Thoracic aorta (tissue), 2 donors: ENCODE measurements at places on chromosomes 2 and 18.

DNA sequence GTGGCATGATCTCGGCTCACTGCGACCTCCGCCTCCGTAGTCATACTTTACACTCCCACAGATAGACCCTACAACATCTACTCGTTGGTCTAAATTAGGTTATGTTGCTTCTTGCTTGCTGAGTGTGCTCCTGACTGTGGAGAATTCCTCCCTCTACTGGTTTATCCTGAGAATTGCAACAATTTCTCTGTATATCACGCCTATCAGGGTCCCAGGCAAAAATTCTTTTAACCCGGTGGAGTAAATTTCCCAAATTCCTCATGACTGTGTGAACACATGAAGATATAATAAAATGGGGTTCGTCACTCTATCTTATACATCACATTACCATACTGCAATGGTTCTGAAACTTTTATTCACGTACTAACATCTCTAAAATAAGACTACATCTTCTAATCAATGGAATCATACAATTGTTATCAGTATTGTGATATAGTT is 156.7 kb downstream of the EVA1A start:
- DNase-seq = no peak

DNA sequence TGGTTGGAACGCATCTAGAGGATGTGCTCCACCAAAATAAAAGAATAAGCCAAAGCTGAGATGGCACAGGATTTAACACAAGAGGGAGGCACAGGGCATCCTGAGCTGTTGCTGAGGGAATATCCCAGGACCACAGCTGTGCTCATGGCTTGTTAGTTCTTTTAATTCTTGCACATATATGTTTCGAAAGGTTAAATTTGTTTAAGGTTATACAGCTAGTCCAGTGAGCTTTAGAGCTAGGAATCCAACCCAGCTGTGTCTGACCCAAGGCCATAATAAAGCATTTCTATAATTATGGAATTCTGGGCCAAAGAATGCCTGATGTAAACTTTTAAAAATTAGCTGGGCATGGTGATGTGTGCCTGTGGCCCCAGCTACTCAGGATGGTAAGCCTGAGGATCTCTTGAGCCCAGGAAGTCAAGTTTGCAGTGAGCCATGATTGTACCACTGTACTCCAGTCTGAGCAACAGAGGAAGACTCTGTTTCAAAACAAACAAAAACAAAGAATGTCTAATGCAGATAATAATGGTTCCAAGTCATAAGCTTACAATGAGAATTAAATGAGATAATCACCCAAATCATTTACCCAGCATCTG is 66.4 kb upstream of the CCBE1 start:
- no peak for DNase-seq

GRCh38 chr2:161556440-161556839 is 67.8 kb upstream of the SLC4A10 start:
- DNase-seq = no peak

DNA sequence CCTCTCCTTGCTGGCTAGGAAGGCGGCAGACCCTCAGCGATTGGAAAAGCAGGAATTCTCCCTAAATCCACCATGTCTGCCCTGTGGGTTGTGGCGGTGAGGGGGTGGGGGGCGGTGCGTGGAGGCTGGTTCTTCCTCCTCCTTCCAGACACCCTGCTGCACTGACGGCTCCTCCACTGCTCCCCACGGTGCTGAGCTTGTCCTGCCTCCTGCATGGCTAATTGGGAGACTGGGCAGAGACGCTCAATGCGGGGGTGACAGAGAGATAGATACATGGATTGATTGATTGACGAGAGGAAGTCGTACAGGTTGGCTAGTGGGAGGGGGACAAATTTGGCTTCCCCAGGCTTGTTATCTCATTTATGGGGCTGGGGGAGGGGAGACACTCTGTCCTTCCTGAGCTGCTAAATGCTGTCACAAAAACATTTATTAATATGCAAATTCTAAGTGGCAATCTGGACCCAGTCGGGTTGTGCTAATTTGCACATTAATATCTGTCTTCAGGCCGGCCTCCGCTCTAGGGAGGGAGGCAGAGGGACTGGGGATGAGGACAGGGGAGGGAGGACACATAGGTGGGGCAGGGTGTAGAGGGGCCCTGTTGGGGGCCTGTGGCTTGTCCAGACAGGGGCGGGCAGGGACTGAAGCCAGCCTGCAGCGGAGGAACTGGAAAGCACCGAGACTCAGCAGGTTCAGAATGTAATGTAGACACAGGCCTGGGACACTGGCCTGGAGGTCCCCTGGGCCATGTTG is 181.6 kb downstream of the CELF4 start:
- DNase-seq = no peak

DNA sequence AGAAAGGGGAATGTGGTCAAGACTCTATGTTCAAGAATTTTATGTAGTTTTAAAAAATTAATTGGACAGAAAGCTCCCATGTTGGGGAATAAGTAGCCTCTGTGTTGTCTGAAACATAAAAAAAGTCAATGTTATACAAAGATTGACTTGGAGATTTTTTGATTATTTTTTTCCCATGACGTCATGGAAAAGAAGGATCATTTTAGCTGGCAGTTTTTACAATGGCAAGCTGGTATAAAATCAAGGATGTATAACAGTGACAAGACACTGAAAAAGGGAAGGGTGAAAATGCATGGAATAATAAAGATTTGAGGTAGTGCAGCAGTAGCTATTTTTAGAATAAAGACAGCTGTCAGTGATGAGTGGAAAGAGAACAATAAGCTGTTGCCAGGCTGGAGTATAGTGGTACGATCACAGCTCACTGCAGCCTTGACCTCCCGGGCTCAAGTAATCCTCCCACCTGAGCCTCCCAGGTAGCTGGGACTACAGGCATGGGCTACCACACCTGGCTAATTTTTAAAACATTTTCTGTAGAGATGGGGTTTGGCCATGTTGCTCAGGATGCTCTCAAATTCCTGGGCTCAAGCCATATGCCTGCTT is 9.2 kb downstream of the SLC39A10 start:
- DNase-seq = no peak

DNA sequence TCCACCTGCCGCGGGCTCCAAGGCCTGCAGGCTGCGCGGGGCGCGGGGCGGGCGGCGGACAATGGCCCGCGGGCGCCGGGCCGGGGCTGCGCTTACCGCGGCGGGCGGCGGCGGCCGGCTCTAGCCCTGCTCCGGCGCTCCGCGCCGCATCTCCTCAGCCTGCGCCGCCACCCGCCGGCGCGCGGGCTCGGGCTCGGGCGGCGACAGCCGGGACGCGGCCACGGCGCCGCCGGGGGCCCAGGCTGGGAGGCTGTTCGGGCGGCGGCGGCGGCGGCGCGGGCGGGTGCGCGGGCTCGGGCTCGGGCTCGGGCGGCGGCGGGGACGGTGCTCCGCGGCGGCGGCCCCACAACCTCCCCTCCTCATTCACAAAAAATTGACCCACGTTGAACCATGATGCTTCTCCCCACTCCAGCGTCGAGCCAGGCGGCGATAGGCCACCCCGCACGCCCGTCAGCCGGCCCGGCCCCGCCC is at the start of gene HDAC4:
Gene HDAC4, minus strand, starts transcription at position 425 of the 471 bp plus-strand sequence. CDS start 48,321 bp downstream, outside the sequence.
- no peak for DNase-seq

GRCh38 chr2:125745514-125745913 is 910.4 kb upstream of the GYPC start:
- no peak for DNase-seq

- no peak for DNase-seq
Measured at GRCh38 chr2:181673173-181673572, 7.1 kb downstream of the NEUROD1 start.
